Left renal pelvis (tissue), 4 donors: ENCODE measurements at places on chromosomes 1 and 21.

GRCh38 chr21:23131177-23131576 is 2133.0 kb downstream of the NCAM2 start:
- no peak for DNase-seq

- DNase-seq = peak; percentile 22
Measured at GRCh38 chr21:33300701-33301631, 23.8 kb upstream of the IFNAR1 start.

- no peak for DNase-seq
Measured at GRCh38 chr1:33147997-33148314, 33.9 kb downstream of the TRIM62 start.

GRCh38 chr1:222994511-222995235 is 148.4 kb downstream of the TLR5 start:
- no peak for DNase-seq

GRCh38 chr1:2921970-2922686 is 99.1 kb upstream of the ACTRT2 start:
- no peak for DNase-seq

DNA sequence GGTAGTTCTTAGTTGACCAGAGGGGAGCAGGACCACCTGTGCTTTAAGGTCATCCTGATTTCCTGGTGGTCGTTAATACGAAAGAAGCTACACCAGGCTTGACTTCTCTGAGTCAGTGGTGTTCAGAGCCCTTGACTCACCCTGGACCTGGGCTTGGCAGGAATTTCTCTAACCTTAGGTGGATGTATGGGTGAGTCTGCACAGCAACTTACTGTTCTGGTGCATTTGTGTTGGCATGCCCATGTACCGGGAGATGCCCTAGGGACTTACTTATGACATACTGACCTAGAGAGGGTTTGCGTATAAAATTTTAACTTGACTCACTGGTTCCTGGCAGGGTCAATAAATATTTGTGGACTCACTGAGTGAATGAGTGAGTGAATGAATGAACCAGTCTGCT is 304.6 kb downstream of the DISC1 start:
- no peak for DNase-seq

- DNase-seq = no peak
Measured at GRCh38 chr1:212683357-212683722, 16.3 kb downstream of the BATF3 start.

- DNase-seq = no peak
Measured at GRCh38 chr21:15439726-15440125, 290.1 kb upstream of the USP25 start.

DNA sequence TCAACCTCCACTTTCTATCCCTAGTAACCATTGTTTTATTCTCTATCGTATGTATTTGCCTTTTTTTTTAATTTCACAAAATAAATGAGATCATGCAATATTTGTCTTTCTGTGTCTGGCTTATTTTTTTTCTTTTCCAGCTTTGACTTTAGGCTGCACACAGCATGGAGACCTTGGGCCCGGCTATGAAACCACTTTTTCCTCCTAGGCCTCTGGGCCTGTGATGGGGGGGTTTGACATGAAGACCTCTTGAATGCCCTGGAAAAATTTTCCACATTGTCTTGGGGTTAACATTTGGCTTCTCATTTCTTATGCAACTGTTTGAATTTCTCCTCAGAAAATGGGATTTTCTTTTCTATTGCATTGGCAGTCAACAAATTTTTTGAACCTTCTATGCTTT is 100.2 kb upstream of the BTG3 start:
- DNase-seq = no peak

GRCh38 chr1:221162939-221163338 is 283.7 kb downstream of the HLX start:
- no peak for DNase-seq

GRCh38 chr1:153536012-153536670 is 350 bp upstream of the S100A6 start:
- DNase-seq = no peak

- no peak for DNase-seq
Measured at GRCh38 chr1:208154040-208154439, 90.1 kb downstream of the PLXNA2 start.

DNA sequence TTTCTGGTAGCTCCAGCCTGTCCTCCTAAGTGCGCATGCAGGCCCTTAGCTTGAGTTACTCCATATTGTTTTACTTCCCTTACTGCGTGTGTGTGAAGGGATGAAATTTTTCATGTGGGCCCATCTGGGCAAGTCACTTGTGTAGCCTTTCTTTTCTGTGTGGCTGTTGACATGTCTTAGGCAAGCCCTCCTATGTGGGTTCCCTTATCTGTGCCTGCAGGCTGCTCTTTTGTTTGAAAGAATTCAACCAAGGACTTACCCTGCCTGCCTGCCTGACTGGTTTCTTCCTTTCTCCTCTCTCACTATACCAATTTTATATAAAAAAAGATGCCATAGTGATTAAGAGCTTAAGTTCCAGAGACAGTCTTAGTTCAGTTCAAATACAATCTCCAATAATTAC is 249.3 kb downstream of the ATG4C start:
- DNase-seq = no peak

- DNase-seq = no peak
Measured at GRCh38 chr1:112309499-112309898, 86.5 kb upstream of the CTTNBP2NL start.

DNA sequence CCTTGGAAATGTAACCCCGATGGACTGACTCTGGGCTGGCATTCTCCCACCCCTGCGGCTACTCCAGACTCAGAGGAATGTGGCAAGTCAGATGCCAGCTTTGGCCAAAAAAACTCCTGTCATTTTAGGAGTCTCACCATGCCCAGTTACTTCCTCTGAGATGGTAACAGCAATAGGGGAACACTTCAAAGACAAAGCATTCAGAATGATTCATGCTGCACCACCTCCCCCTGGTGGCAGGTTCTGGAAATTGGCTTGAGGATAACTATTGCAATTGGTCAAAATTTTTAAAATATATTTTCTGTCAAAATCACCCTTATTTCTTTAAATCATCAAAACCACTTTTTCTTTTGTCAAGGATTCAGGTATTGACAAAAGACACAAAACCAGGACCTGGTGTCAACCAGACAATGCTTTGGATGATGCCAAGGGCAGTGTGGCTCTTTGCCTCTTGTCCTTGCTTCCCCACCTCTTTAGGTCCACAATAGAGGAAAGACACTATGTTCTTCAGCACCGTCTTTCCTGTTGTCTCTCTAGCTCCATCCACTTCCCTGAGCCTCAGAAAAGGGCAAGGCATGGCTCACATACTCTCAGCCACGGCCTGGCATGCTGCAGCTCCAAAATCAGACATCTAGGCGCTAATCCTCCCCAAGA is 9.9 kb upstream of the CDCA8 start:
- no peak for DNase-seq

DNA sequence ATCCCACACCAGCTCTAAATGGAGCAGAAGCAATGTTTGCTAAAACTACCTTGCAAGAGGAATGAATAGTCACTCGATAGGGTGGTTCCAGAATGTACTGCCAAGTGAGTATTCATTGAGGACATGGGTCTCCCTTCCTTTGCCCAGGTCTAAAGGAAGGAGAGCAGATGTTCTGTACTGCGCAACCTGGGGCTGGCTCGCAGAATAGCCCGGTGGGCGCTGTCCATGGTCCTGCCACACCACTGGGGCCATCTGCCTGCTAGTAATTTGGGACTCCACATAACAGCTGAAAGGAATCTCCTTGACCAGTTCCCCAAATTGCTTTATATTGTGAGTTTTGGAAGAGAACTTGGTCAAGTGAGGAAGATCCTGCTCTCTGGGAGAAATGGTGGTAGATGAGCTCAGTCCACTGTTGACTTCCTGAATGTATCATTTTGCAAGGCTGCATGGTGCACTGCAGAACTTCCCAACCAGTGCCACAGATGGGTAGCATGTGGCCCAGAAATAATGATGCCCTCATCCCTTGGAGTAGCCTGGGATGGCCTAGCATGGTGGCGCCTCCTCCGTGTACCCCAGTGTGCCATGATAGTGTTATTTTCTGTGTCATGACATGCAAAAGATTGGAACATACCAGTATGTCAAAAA is 5.7 kb downstream of the SLC6A17 start:
- DNase-seq = peak; percentile 54
